A172 (cell line): ENCODE measurements at places on chromosomes 1 and 21. TPM values are rescaled to one million over a fixed set of nuclear protein-coding genes. Genes with fewer than 3 reads are reported as not detected.

DNA sequence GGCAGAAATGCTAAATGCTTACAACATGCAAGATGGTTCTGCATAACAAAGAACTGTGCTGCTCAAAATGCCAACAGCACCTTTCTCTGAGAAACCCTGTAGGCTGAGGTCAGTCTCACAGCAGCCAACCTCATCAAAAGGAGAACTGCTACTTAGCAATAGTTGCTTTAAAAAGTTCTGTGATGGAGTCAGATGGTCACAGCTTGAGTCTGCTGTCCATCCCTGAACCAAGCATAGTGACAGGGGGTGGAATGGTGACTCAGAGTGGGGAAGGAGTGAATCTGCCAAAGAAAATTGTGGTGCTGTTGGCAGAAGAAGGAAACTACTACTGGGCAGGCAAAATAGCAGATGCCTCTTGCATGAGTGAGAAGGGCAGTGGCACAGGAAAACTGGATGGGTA lies 106.0 kb upstream of the FAM78B start:
- no peak for DNase-seq

GRCh38 chr21:45299026-45299863 lies 11.6 kb upstream of the POFUT2 start:
- DNase-seq = no peak

DNA sequence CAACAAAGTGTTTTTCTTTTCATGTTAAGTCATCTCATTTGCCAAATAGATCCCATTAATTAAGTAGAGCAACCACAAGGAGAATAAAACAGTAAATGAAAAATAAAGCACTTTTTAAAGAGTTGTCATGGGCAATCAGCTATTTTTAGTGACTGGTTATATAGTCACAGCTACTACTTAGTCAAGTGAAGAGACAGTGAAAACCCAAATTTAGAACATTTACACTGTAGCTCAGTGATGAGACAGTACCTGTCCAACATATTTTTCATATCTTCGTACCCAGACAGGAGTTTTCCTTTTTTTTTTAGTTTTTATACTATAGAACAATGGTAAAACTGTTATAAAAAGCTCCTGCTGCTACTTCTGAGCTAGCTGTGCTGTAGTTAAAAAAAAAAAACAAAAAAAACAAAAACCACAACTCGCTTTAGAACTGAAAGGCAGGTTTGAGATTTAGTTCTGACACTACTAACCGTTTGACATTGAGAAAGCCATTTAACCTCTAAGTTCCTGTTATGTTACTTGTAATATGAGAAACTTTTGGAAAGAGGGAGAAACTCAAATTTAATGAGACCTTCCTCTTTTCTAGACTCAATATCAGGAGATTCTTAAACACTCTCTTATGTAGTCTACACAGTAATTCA lies 777.5 kb downstream of the ADGRL2 start:
- DNase-seq = no peak

NBPF10 gene
- 0.62 and 2.0 TPM in 2 replicates for total RNA-seq
